ENCODE measurements at places on chromosomes 5 and 9.

GRCh38 chr5:56088967-56089829 is 94.4 kb upstream of the IL6ST start:
- peak; percentile 64 for DNase-seq

DNA sequence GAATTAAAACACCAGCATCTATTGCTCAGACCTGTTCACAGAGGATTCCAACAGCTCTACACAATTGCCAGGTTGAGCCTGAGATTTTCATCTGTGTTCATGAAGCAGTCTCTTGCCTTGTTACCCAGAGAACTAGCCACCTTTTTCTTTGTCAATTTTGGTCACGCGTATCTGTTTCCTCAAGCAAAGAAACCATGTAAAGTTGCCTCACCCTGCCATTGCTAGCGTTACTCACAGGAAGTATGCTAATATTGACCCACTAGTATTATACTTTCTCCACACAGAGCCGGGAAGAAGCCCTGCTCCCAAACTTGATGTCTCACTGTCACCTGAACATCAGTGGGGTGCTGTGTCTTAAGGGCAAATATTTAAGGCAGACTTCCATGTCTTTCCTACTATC is 168.5 kb downstream of the PLPPR1 start:
- peak; percentile 1 for DNase-seq

DNA sequence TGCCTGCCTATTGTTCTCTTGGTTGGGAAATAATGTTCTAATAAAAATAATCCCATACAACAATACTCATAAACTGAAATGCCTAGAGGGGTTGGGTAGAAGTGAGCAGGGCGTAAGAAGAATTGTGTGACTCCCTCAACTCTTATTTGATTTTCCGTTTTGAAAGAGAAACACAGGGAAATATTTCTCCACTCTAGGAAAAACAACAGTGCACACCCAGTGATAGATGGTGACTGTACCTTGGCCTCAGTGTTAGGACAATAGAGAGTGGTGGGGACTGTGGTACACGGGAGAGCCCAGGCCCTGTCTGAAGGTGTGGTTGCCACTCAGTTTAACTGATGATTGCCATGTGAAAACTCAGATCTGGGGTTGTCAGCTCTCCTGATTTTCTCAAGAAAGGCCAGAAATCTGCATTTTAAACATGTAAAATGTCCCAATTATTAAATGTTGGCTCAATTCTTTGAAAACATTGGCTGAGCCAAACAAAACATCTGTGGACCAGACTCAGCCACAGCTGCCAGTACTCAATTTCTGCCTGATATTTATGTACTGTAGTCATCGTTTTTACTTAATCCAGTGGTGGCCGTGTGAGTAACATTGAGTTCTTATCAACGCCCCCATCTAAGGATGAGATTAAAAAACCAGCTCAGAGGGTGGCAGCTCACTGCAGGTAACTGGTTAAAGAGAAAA is 103.8 kb upstream of the ZNF618 start:
- DNase-seq = no peak

GRCh38 chr5:155049569-155050383 is 36.2 kb downstream of the KIF4B start:
- DNase-seq = peak; percentile 46

- DNase-seq = peak; percentile 14
These were observed 133.6 kb upstream of the IER5L start for GRCh38 chr9:129311643-129312042.

GRCh38 chr9:17906841-17907778 is 328.2 kb downstream of the SH3GL2 start:
- no peak for DNase-seq

GRCh38 chr5:154728939-154729588 is 26.1 kb upstream of the LARP1 start:
- DNase-seq = no peak

- DNase-seq = no peak
These were observed 90.8 kb upstream of the EGFLAM start for GRCh38 chr5:38167562-38167996.

GRCh38 chr5:156420665-156421064 is 93.7 kb downstream of the SGCD start:
- DNase-seq = no peak

- DNase-seq = peak; percentile 64
These were observed 138.4 kb upstream of the RPS23 start for GRCh38 chr5:82416512-82416911.

DNA sequence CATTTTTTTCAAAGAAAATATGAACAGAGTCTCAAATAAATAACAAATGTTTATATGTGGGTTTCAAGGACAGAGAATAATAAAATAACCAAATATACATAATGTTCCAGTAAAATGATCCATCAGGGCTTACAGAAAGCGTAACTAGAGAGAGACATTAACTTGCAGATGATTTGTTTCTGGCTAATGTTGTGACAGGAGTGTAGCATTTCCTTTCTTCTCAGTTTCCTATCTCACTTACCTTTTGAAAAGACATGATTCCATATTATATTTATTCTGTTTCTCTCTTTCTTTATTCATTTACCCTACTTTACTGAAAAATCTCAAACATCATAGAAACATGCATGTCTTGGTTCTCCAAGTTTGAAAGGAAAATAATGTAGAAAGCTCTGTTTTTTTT is 451.3 kb upstream of the CDH9 start:
- DNase-seq = no peak

Measured in epithelial cell of esophagus (primary cell).